ENCODE measurements at places on chromosomes 2 and 18. TPM values are rescaled to one million over a fixed set of nuclear protein-coding genes. Genes with fewer than 3 reads are reported as not detected.

The ALLC gene
- not detected for total RNA-seq

The DSG3 gene
- not detected for total RNA-seq

The CGREF1 gene
- 10.3 TPM for total RNA-seq

The OSR1 gene
- total RNA-seq = 2.6 TPM

The LBH gene
- 99.1 TPM for total RNA-seq

All from Caki2 (cell line).